ENCODE measurements at places on chromosomes 7 and 10.
A peak's percentile ranks its signal among the peaks of the same experiment; 100 is the strongest.

DNA sequence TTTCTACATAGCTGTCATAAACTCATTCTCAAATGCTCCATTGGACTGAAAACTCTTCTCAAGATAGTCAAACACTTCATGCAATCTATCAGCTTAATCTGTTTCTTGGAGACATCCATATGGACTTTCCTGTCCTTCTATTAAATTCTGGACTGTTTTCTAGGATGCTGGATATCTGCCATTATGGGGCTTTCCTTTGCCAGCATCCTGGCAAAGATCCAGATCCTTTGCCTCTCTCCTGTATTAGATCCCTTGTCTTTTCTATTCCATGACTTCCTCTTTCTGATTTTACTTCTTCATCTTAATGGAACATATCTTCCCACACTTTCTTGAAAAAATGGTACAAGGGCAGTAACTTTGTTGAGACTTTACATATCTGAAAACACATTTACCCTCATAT is 35.9 kb upstream of the SKAP2 start:
- DNase-seq, result no peak

- no peak for DNase-seq
Measured at GRCh38 chr10:83075815-83076355, 1063.4 kb upstream of the GHITM start.

- DNase-seq, result no peak
Measured at GRCh38 chr10:20407357-20407756, 489.8 kb downstream of the NEBL start.

DNA sequence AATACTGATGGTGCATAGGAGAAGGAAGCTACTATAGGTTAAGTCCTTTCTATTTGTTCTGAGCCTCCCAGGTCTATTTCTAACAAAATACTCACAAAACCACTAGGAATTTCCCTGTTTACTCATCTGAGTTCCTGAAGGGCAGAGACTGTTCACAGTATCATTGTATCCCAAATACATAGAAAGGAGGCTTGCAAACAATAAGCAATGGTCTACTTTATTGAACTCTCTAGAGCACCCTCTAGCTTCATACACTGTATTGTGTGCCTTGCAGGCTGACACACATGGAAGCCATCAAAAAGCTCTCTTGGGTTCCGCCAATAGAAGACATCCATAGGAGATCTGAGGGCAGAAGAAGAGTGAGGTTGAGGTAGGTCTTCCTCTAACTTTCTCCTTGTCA is 826.1 kb downstream of the GRM8 start:
- DNase-seq, result no peak

- no peak for DNase-seq
Measured at GRCh38 chr7:41886901-41887311, 184.0 kb upstream of the INHBA start.

DNA sequence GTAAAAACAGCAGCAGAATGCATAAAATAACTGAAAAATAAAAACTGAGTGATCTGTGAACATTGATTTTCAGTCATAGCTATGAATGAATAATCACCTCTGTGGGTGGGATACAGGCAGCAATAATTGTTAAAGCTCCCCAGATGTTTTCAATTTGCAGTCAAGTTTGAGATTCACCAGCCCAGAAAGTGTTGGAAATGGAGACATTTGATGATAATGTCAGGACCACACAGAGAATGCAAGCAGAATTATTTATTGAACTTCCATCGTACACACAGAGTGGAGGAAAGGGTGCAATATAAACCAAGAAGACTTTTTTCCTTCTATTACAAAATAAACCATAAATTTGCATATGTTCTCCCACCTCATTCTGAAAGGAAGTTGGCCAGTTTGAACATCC is 601.7 kb downstream of the ANKRD7 start:
- no peak for DNase-seq

DNA sequence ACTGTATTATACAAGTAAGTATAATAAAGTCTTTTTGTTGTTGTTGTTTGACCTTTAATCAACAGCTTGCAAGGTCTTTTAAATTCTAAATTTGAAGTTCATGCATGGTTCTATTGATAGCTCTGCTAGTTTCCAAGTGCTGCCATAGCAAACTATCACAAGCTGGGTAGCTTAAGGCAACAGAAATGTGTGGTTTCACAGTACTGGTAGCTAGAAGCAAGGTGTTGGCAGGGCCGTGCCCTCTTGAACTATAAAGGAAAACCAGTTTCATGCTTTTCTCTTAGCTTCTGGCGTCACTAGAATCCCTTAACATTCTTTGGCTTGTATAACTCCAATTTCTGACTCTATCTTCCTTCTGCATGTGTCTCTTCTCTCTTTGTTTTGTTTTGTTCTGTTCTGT is 1021.9 kb upstream of the AUTS2 start:
- DNase-seq, result no peak

GRCh38 chr7:37390114-37390513 is 58.5 kb downstream of the ELMO1 start:
- no peak for DNase-seq

- DNase-seq, result no peak
Measured at GRCh38 chr10:82914655-82915136, 1039.7 kb downstream of the NRG3 start.

- DNase-seq, result no peak
Measured at GRCh38 chr10:33626798-33627466, 292.5 kb upstream of the NRP1 start.

DNA sequence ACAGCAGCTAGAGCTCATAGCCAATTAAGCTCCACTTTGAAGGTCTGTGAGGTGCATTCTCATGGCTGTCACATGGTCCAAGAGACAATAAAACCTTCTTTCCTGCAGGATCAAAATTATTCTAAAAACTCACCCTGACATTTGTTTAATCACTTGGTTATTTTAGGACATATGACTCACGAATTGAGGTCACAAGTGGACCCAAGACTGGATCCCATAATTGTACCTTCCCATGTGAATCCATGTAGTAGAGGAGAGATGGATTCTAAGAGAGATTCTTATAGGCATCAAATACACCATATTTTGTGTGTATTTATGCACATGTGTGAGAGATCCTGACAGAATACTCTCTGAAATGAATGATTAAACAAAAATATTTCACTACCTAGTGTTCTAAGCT is 18.1 kb downstream of the POLR1F start:
- no peak for DNase-seq

DNA sequence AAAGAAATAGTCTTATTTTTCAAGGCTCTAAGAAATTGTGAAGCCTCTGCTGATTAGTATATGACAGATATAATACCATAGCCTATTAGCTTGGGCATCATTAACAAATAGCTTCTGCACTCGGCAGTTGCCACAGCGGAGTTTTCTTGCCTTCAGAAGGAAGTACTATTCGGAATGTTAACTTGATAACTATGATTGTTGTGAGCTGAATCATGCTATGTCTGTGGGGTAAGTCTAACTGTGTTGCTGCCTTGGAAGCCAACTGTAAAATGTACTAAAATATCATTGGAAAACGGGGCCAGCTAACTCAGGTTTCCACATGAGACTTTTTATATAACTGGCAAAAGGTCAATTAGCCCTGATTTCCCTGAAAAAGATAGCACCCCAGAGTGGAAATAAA is 93.2 kb downstream of the TWIST1 start:
- no peak for DNase-seq

GRCh38 chr7:140238778-140239652 is 62.2 kb upstream of the KDM7A start:
- DNase-seq, result no peak

GRCh38 chr10:29622382-29622922 is 12.3 kb downstream of the SVIL start:
- no peak for DNase-seq

- DNase-seq, result no peak
Measured at GRCh38 chr7:151754142-151754590, 122.7 kb downstream of the PRKAG2 start.

DNA sequence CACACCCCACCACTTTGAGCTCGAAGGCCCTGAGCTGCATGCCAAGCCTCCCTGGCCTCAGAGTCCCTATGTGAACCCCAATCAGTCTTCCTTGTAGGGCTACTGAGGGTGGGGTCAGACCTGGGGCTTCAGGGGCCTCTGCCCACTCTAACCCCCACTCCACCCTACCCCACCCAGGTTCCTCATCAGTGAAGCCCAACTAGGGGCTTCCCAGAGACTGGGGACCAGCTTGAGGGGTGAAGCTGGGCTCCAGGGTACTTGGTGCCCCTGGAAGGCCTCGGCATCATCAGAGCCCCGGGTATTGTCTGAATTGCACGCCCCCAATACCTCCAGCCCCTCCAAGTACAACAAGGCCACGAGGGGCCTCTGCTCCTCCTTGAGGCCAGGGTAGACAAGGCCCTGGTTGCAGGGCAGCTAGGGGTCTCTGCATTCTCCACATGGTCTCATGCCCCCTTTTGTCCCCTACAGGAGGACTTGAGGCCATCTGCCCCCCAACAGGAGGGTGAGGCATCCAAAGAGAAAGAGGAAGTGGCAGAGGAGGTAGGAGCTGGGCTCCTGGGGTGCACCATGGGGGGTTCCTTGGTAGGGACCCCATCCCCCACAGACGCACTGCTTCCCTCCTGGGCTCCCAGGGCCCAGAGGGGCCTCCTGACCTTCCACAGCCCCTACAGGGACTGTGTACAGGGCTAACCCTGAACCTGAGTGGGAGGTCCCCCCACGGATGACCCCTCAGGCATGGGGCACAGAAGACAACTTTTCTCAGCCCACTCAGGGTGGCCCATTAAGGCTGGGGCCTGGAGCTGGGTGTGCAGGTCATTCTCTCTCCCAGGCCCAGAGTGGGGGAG is 4.0 kb downstream of the SNCG start:
- DNase-seq, result no peak

DNA sequence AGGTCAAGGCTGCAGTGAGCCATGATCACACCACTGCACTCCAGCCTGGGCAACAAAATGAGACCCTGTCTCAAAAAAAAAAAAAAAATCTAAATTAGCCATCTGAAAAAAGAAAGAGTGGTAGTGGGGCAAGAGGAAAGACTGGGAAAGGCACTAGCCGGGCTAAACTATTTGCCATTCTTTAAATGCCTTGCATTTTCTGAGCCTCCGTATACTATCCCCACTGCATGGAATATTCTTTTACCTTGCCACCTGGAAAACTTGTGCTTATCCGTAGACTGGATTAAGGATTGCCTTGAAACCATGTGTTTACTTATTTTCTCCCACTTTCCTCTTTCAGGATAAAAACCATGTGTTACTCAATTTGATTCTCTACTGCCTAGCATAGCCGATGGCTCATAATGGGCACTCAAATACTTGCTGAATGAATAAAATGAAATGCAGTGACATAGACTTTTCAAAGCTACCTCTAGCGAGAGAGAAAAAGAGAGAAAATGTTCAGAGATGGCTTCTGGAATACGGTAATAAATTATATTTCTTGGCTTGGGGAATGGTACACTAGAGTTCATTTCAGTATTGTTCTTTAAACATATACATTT is 30.6 kb downstream of the HYCC1 start:
- no peak for DNase-seq

- no peak for DNase-seq
Measured at GRCh38 chr7:125568799-125569198, 639.2 kb upstream of the POT1 start.

DNA sequence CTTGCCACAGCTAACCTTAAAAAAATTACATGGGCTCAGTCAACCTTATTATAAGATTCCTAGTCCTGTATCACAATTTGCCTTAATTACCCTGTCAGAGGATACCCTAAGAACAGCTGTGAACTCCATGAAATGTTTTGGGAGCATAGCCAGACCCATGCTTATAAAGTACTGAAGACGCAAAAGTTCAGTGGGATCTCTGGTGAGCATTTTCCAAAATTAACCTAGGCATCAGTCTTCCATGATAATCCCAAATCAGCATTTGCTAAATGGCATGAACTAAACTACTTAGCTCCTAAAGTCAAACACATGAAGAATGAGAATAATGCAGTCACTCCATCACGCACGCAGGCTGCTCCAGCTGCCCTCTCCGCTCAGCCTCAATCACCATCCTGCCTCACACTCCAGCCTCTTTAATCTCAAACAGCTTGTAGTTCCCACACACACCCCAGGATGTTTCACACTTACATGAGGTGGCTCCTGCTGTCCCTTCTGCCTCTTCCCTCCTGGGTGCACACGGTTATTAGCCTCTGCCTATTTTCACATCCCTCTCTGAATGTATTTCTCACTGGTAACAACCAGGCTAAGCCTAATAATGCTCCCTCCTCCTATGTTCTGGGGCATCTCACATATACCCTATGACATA is 15.3 kb downstream of the IGF2BP3 start:
- no peak for DNase-seq

- DNase-seq, result no peak
Measured at GRCh38 chr7:36128448-36129047, 24.5 kb upstream of the EEPD1 start.

- no peak for DNase-seq
Measured at GRCh38 chr10:69972981-69973397, 79.7 kb upstream of the MACROH2A2 start.

GRCh38 chr10:6059506-6059905 is 2.7 kb downstream of the IL2RA start:
- DNase-seq, result no peak

DNA sequence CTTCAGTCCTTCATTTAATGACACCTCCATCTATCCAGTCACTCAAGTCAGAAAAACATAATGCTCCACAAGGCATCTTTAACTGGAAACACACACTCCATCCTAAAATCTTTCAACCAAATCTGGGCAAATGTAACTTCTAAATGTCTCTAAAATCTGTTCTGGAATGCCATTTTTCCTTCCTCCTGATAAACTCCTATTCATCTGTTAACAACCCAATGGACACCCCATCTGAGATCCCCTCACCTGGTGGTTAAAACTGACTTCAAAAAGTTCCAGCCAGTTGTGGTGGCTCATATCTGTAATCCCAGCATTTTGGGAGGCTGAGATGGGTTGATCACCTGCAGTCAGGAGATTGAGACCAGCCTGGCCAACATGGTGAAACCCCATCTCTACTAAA is 78.7 kb downstream of the ARHGAP21 start:
- DNase-seq, result no peak

DNA sequence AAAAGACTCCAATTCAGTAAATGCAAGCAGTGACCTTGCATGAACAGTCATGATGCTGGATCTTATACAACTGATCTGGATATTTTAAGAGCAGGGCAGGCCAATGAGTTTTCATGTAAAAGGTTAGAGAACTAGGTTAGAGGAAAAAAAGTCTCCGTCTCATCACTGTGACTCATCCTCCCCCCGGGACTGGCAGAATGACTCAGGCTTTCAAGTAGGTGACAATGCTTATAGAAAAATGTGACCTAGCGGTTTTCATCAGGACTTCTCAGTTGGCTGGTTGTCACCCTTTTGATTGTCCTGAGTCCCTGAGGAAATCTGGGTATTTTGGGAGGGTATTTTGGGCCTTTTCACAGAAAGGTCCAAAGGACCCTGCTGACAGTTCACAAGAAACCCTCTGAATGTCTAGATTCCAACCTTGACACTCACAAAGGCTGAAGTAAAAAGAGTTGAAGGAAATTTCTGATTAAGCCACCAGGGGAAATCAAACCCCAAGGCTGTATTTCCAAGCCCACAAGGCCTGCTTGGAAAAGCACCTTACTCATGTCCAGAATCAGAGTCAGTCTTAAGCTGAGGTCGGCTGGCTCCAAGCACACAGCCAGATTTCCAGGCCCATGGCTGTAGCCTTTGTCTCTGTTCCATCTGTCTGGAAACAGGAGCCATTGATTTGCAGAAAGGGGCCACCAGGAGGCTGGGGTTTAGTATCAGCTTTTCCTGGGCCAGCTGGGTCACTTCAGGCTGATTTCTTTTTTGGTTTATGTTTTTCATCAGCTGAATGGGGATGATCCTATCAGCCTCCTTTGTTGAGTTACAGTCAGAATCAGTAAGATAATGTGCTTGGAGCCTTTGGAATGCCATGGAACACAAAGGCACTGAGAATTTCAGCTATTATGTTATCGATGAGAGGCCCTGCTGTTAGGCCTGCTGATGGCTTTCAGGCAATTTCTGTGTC is 226.4 kb upstream of the HABP2 start:
- DNase-seq, result peak; percentile 20

- no peak for DNase-seq
Measured at GRCh38 chr7:27661811-27662489, 733 bp downstream of the HIBADH start.
